ENCODE measurements at places on chromosomes 12 and 14. TPM values are rescaled to one million over a fixed set of nuclear protein-coding genes. Genes with fewer than 3 reads are reported as not detected.

GPR68 gene
- 2.6 TPM for total RNA-seq

CISTR gene
- total RNA-seq: not detected

SSPN gene
- 11.8 TPM for total RNA-seq

CAPRIN2 gene
- total RNA-seq: 31.5 TPM

SMIM41 gene
- 4.9 TPM for total RNA-seq

TCL1B gene
- total RNA-seq: 0.55 TPM

MYF6 gene
- total RNA-seq: not detected

AKAP6 gene
- 3.8 TPM for total RNA-seq

RGS6 gene
- 8.1 TPM for total RNA-seq

- peak; percentile 72 for DNase-seq
Measured at GRCh38 chr12:122849352-122850047, 14.2 kb downstream of the HIP1R start.

- peak; percentile 92 for DNase-seq
Measured at GRCh38 chr14:70655110-70655826, 13.6 kb downstream of the TTC9 start.

- DNase-seq: no peak
Measured at GRCh38 chr14:64806862-64807495, 72.7 kb downstream of the SPTB start.

DNA sequence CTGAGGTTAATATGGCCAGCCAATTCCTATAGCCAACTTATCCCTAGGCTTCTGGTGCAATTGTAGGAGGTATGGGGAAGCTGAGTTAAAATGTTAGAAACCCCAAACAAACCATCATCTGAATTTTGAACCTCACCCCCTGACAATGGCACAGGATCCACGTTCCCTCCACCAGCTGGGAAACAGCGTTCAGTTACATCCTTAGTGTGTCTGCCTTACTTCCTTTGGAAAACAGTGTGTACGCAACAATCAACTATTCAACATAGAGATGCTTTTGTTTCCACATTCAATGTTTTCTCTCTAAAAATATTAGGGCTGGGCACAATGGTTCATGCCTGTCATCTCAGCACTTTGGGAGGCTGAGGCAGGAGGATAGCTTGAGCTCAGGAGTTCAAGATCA, 203.4 kb downstream of the TTC7B start:
- no peak for DNase-seq

DNA sequence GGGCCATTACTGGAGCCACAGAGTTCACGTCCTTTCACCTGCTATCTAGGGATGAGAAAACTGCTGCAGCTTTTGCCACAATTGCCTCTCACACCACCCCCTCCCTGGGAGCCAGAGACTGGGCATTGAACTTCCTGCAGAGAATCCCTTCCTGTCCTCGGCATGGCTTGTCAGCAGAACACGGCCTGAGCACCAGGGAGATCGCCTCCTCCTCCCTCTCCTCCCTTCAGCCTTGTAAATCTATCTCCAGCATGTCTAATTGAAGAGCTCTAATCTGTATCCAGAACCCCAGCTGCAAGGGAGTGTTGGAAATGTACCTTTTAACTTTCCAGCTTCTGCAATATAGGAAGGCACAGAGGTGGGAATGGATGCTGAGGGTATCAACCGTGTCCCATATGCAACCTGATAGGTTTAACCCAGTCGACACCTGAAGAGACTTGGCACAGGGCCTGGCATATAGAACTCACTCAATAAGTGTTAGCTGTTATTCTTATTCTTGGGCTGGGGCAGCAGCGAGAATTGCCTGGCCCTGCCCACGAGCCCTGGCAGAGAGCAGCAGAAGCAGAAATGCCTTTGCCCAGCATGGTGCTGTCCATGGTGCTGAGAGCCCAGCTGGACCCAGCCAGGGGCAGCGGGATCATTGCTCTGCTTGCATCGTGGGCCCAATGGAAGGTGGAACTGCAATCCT, 26.8 kb downstream of the TMEM63C start:
- peak; percentile 82 for DNase-seq

DNA sequence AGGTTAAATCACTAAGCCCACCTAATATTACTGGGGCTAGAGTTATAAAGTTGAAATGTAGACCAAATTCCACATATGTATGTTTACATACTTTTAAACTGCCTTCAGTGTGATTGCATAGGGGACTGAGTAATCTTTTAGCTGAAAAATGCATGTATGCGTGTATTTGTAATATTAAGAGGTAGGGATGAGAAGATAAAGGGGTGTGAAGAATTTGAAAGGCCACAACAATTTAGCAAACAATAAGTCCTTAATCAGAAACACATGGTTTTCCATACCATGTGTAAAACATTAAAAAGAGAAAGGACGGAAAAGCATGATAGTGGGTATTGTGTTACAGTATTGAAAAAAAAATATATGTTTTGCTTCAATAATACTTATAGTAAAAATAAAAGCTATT, 919.9 kb upstream of the FLRT2 start:
- DNase-seq: no peak

DNA sequence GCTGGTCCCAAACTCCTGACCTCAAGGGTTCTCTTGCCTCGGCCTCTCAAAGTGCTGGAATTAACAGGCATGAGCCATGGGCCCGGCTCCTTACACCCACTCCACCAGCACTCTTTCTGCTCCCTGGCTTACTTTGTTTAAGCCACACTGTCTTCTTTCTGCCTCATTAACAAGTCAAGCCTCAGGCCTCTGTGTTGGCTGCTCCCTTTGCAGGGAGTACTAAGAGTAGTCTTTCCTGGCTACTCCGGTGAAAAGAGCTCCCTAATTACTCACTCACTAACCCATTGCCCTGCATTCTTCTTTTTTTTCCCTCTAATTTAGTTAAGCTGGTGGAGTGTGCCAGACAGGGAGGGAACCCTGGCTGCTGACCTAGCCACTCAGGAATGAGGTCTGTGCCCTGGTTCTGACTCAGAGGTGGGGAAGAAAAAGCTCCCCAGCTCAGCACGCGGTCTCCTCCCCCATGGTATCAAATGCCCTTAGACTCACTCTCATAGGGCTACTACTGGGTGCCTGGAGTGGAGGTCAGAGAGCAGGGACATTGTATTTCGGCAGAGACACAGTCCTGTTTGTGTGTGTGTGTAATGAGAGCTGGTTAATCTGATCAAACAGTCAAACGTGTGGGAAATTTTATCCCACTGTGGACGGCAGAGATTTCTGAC, 19.8 kb downstream of the GALNT6 start:
- DNase-seq: no peak

- no peak for DNase-seq
Measured at GRCh38 chr14:66081594-66082376, 404.4 kb upstream of the CCDC196 start.

DNA sequence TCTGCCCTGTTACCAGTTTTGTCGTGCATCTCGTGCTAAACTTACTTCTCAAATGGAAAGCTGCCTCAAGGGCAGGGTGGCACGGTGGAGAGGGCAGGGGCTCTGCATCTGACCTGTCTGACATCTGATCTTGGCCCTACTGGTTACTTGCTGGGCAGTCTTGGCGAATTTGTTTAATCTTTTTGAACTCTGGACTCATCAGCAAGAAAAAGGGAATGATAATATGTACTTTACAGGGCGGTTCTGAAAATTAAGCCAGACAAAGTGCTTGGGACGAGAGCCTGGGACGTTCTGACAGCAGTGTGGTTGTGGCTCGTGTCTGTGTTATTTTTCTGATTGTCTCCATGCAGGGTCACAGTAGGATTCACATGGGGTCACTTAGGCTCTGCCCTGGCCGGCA, 659.3 kb downstream of the VRK1 start:
- DNase-seq: no peak

GRCh38 chr12:20150835-20151422, 217.4 kb upstream of the PDE3A start:
- no peak for DNase-seq

DNA sequence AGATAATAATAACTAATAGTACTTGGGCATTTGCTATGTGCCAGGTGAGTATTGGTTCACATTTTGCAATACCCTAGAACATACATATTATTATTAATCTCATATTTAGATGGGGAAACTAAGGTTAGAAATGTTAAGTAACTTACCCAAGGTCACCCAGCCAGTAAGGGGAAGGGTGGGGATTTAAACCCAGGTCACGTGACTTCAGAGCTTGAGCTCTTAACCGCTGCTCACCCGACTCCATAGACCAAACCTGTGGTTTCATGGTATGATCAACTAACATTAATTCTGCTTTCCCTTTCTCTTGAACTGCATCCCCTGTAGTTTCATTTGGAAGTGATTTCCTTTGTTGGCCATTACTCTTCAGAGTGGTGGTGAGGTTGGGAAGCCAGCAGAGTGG, 242.3 kb downstream of the NRXN3 start:
- no peak for DNase-seq

DNA sequence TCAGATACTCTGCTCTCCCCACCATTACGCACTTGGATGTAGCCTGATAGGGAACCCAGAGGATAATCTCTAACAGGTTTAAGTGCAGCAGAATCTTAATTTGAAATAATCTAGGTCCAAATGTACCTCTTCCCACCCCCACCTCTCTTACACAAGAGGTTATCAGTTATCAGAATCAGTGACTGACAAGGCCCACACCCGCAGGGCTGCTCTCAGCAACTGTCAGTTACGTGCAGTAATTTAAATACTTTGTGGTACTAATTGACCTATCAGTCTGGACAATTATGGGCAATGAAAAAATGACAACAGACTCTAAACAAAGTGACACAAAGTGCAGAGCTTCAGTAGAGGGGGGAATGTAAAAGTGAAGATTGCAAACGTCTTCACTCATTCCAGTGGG, 74.0 kb downstream of the CLIP1 start:
- DNase-seq: no peak

GRCh38 chr12:28130625-28131598, 59.3 kb upstream of the CCDC91 start:
- peak; percentile 67 for DNase-seq

DNA sequence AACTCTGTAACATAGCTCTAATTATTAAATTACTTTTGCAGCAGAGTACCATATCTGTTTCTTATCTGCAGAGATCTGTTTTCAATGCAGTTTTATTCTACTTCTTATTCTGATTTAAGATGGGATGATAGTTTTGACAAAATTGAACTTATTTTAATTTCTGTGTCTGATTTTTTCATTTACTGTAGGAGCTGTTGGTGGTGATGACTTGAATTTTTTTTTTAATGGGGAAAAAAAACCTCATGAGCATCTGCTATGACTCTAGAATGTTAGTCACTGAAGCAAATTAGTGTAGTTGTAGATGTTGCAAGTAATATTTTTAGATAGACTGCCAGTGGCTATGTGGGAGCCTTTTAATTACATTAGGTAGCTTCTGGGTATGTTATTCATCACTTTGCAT, 23.4 kb downstream of the DNM1L start:
- no peak for DNase-seq

- no peak for DNase-seq
Measured at GRCh38 chr14:99686557-99687283, 2.6 kb downstream of the CYP46A1 start.

- DNase-seq: no peak
Measured at GRCh38 chr12:99343960-99344359, 303.6 kb upstream of the GARIN6 start.

GRCh38 chr12:28948685-28949084, 200.4 kb upstream of the FAR2 start:
- DNase-seq: no peak

GRCh38 chr14:64675312-64675711, 28.9 kb upstream of the PLEKHG3 start:
- no peak for DNase-seq

- no peak for DNase-seq
Measured at GRCh38 chr14:50928002-50928635, 16.2 kb downstream of the PYGL start.

- no peak for DNase-seq
Measured at GRCh38 chr12:148676-149416, 65.1 kb downstream of the SLC6A12 start.

DNA sequence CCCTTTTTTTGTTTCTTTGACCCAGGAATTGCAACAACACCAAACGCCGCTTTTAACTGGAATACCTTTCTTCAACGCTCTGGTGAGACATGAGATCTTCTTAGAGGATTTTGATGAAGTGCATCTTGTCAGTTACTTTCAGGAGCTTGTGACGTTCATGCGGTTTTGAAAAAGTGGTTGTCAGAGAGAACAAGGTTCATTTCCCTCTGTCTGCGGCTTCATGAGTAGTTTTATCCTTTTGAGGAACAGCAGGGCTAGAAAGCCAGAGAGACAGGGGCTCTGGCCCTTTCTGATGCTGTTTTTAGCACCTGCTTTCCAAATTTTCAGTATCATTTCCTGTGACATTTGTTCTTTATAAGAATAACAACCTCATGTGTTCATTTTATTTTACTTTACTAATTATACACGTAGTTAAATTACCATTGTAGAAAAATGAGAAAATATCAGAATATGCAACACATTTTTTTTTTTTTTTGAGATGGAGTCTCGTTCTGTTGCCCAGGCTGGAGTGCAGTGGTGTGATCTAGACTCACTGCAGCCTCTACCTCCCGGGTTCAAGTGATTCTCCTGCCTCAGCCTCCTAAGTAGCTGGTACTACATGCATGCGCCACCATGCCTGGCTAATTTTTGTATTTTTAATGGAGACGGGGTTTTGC, 61.8 kb downstream of the GLT1D1 start:
- no peak for DNase-seq

- no peak for DNase-seq
Measured at GRCh38 chr14:68673464-68673863, 119.4 kb downstream of the ZFP36L1 start.

GRCh38 chr12:124796303-124796960, 67.2 kb downstream of the SCARB1 start:
- no peak for DNase-seq

- DNase-seq: no peak
Measured at GRCh38 chr12:119419381-119419780, 84.9 kb downstream of the CCDC60 start.

DNA sequence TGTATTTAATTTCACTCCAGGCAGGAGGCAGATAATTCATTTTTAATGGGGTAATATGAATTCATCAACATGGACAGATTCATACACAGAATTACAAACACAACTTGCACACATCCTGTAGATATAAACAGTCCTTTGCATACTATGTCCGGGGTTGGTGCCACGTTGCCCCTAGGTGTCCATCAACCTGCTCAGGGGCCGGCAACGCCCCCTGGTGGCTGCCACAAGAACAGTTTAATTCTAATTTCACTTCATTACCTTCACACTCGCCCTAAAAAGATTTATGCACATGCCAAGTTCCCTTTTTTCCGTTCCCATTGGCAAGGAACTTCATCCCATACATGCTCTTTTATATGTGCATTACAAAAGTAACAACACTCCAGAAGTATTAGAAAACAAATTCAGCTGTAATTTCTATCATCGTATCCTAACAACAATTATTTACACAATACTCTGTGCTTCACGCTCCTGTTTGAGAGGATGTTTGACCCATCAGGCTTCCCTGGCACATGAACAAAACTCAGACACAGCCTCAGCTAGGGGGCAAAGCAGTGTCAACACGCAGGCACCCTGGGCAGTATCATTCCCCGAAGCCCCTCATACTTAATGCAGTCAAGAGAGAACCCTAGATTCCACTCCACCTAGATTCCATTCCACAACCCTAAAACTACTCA, 15.5 kb downstream of the MANSC1 start:
- DNase-seq: peak; percentile 88
